ELF-1 (cell line): ENCODE measurements at places on chromosomes 13 and 19.

DNA sequence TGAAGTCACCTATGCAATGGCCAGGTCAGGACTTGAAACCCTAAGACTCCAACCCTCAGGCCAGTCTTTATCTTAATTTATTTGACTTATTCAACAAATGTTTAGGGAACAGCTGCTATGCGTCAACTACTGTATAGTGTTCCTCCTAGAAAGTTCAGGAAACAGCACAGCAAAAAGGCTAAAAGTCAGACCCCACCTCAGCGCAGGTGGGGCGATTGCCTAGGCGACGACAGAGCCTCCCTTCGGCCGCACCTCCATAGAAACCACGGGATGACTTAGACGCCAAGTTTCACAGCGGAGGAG, 502 bp downstream of the VRK3 start:
- DNase-seq, result no peak

GRCh38 chr13:32159137-32159869, 127.7 kb downstream of the FRY start:
- no peak for DNase-seq

DNA sequence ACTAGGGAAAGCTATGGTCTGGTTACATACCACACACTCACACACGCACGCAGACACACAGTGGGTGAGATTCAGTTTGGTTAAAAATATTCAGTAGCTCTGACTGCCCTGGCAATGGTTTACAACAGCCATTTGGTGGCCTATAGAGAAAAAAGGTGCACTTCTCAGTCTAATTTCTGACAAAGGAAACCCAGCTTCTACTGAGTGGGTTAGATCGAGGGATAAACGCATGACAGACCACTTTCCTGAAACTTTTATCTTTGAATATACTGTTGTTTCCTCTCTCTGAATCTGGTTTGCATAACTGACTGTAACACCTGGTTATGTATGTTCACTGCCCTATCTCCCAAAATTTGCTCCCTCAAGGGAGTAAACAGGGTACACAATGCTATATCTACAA, 2.5 kb downstream of the LIG4 start:
- no peak for DNase-seq

DNA sequence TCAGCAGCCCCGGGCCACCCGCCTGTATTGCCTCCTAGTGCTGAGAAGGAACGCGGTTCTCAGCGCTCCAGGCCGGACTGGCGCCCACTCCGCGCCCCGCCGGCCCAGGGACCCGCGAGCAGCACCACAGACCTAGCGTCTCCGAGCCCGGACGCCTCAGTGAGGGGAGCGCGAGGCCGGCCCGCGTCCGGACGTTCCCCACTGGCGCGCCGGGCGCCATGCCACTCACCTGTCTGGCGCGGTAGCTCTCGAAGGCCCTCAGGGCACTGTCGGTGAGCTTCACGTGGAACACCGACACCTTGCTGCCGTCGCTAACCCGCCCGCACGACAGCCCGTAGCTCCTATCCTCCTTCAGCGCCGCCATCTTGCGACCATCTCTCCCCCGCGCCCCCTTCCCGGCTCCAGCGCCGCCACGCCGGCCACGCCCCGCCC, at the start of gene ELL:
Gene ELL (minus strand): TSS at position 379 of the 432 bp plus-strand sequence. CDS start 15 bp downstream, at position 364.
- no peak for DNase-seq
